Stimulated activated CD8-positive, alpha-beta memory T cell treated with anti-CD3 and anti-CD28 coated beads, Interleukin-7, amount 100 ng/mL, for 48 hours (primary cell): ENCODE measurements at places on chromosomes 7 and 10.

DNA sequence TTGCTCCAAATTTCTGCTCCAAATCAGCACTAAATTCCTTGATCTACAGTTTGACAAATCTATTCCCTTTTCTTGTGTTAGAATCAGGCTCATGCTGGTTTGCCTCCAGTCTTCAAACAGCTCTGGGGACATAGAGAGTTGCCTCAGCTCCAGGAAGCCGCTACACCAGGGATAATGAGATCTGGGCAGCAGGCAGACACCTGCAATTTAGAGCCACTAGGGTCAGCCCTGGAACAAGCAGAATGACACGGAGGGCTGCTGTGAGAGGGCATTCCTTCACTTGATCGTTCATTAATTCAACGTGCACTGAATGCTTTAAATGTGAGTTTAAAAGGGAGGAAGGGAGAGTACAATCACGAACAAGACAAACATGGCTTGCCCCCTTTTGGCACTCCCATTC lies 3.7 kb upstream of the ELMO1 start:
- no peak for DNase-seq

GRCh38 chr10:101224910-101225823 lies 4.1 kb downstream of the LBX1 start:
- no peak for DNase-seq

GRCh38 chr10:32906595-32906994 lies 51.4 kb downstream of the ITGB1 start:
- DNase-seq, result no peak

DNA sequence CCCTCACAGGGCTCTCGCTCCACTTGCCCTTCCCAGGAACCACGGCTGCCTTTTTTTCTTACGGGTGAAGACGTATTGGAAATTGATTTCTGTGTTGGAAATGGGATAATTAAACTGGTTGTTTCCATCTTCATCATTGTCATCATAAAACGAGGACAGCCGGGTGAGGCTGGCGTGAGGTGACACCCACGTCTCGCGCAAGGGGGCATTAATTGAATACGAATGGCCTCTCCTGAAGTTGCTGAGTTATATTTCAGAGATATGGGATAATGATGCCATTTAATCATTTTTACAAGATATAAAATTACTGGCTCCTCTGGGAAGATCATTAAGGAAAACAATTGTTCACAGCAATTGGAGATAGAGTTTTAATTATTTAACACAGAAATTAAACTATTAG lies 18.3 kb upstream of the NKX6-2 start:
- no peak for DNase-seq

DNA sequence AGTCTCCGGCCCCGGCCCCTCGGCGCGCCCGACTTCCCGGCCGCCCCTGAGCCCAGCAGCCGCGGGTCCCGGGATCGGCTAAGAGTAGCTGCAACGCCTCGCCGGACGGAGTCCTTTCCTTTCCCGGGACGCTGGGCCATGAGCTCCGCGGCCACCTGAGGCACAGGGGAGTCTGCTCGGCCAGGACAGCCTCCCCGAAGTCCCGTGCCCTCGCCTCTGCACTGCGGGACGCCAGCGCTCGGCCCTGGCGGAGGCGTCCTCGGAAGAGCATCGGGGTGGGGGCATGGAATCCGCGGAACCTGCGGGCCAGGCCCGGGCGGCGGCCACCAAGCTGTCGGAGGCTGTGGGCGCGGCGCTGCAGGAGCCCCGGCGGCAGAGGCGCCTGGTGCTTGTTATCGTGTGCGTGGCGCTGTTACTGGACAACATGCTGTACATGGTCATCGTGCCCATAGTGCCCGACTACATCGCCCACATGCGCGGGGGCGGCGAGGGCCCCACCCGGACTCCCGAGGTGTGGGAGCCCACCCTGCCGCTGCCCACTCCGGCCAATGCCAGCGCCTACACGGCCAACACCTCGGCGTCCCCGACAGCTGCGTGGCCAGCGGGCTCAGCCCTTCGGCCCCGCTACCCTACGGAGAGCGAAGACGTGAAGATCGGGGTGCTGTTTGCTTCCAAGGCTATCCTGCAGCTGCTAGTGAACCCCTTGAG lies 502 bp downstream of the SLC18A3 start:
- DNase-seq, result no peak

DNA sequence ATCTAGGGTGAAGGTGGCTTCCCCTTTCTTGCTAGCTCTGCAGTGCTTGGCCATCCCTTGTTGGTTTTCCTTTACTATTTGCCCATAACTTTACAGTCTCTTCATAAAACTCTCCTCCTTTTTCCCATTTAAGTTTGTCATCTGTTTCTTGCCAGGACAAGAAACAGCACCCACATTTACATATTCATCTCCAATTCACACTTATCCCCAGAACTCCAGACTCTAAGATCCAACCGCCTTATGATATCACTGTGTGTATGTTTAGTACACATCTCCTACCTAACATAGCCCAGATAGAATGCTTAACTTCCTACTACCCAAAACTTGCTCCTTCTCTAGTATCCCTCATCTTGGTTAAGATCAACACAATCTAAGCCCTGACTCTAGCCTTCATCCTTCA lies 622.2 kb downstream of the KCNMA1 start:
- DNase-seq, result no peak

DNA sequence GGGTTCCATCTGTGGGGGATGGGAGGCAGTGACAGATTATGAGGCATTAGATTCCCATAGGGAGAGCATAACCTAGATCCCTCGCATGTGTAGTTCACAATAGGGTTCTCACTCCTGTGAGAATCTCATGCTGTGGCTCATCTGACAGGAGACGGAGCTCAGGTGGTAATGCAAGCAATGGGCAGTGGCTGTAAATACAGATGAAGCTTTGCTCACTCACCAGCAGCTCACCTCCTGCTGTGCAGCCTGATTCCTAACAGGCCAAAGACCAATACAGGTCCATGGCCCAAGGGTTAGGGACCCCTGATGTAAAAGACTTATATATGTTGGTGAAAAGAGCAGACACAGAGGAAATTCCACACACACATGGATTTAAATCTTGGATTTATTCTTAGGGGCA lies 370.2 kb downstream of the NRG3 start:
- DNase-seq, result no peak

DNA sequence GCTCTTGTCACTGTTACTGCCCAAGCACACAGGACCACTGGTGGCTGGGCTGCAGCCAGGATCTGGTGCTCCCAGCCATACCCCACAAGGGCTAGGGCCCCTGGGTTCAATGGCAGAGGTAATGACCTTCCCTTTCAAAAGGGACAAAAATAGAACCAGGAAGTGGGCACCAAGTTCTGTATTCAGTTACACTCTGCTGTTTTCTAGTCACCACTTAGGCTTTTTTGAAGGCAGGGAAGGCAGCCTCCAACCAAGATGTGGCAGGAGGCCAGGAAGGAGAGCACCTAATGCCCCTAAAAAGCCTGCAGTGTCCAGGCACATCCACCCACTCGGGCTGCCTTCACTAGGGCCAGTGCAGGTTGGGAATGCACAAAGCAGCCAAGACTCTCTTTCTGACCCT lies 47.8 kb downstream of the NOD1 start:
- DNase-seq, result no peak

DNA sequence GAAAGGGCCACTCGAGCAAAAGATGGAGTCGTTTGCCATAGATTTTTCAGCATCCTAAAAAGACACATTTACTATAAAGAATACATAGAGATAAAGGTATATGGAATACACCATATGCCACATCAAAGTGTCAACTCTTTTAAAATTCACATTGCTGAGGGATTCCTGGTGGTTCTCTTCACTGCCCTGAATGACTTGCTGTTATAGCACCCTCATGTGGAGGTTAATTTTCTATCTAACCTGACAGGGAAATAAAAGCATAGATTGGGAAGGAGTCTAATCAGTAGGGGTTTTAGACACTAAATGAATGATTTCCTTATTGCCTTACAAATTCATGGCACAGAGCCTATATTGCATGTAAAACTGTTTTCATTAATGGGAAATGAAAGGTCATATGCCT lies 25.9 kb downstream of the DNAH11 start:
- no peak for DNase-seq

DNA sequence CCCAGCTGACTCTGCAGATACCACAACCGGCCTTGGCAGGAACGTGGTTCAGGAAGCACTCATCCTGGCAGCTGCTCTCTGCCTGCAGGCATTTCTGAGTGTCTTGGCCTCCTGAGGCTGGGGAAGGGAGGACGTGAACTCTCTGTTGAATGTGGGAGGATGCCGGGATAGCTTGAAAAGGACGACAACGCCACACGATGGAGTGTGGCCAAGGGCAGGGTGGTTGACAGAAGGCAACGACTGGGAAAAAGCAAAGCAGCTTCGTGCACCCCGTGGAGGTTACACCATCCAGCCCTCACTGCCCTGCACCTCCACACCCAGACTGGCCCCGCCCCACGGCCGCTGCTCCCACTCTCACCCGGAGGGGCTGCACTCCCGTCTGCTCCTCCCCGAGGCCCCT lies 466.1 kb upstream of the FOXK1 start:
- no peak for DNase-seq

GRCh38 chr7:113625494-113626102 lies 293.2 kb downstream of the PPP1R3A start:
- no peak for DNase-seq

GRCh38 chr10:1483246-1483645 lies 254.1 kb downstream of the ADARB2 start:
- DNase-seq, result no peak

DNA sequence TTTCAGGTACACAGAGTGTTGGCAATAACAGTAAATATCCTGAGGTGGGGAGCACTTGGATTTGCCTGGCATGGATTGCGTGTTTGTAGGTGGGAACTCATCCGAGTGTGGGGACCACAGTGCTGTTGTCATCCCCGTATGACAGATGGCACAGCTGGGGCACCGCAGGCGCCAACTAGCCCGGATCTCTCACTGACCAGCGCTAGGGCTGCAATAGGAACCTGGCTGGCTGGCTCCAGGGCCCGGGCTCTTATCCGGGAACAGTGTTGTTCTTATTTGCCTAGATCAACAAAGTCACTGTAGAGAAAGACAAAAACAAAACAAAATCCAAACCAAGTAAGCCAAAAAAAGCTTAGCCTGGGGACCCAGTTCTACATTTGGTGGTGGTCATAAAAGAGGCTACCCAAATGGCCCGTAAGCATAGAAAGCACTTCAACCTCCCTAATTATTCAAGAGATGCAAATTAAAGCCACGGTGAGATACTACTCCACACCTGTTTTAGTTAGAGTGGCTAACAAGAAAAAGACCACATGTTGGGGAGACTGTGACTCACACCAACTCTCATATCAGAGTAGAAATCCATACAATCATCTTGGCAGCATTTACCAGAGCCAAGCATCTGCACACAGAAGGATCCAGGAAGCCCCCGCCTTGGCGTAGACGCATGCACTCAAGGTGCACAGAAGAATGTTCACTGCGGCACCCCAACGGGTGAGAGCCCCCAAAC lies 27.2 kb upstream of the PFKFB3 start:
- DNase-seq, result no peak

- no peak for DNase-seq
These were observed 637 bp downstream of the SAMD8 start for GRCh38 chr10:75111907-75112679.

DNA sequence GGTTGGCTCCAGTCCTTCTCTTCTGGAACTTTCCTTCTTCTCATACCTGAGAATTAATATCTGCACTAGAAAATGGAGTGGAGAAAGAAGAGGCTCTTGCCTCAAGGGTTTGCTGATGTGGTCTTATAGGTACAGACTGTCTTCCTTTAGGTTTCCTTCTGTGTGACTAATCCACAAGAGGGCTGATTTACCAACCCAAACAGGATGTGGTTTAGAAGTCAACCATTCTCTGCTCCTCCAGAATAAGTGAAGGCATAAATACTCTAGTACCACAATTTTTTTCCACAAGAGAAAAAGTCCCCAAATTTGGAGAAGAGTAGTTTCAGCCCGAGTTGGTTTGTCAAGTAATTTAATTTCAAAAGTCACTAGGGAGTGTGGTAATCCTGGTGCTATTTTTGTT lies 85.8 kb downstream of the NRP1 start:
- DNase-seq, result no peak

DNA sequence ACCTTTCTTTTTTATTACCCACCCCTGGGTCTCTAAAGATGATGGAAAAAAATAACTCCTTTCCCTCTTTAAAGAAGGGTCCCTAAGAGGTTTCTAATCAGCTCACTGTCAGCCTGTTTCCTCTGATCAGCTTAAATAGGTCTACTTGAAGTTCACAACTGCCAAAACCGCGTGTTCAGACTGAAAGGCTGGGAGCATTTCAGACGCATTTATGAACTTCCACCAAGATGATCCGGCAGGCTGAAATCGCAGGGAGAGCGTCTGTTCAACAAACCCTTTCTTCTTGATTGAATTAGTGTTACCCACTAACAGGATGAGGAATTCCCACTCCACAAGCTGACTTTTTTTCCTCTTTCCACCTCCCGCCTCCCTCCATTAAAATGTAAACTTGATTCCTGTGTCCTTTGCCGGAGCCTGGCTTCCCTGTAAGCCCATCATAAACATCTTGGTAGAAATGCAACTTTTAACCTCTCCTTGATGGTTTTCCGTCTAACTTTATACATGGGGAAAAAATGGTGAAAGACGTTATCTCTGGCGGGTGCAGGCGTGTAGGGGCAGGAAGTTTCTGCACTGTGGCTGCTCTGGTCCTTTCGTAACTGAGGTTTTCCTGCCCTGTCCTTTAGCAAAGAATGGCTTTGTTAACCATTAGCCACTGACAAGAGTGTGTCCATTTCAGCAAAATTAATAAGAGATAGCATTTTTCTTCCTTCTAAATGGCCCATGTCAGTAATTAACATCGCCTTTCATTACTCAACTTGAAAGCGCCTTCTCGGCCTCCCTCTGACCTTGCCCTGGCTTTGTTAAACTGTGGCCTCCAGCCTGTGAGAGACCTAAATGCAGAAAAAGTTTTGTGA lies 130.7 kb downstream of the BAMBI start:
- DNase-seq, result no peak

GRCh38 chr10:130108934-130109604 lies 1.6 kb downstream of the C10orf143 start:
- DNase-seq, result no peak

GRCh38 chr10:125006921-125007426 lies 65.1 kb downstream of the ZRANB1 start:
- DNase-seq, result no peak

DNA sequence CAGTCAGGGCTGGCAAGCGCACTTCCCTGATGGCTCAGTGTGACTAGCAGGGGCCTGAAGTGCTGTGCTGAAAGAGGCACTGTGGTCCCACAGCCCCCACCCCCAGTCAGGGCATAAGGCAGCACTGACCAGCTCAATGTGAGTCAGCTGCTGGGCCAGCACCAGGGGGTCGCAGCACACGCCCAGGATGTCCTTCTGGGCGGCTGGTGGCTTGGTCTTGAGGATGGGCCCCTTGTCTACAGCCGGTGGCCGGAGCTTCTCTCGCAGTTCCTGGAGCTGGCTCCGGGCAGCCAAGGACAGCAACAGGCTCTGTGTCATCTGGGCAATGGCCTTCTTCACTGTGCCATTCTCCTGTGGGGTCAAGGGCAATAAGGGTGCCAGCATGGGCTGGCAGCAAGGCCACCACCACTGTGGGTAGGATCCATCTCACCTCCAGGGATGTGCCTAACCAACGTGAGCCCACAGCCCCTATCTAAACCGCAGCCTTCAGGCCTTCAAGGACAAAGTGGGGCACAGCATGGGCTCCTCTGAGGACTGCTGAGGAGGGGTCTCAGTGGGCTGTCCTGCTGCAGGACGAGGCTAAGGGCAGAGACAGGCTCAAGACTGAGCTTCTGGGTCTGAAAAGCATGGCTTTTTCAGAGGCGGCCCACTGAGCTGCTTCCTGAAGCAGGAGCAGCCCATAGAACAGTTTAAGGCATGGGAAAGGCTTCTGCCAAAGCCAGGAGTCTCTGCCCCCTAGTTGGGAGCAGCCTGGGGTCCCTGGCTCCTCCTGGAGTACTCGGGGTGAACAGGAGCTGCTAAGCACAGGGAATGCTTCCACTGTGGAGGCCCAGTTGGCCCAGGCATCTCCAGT lies 62.5 kb downstream of the CSGALNACT2 start:
- no peak for DNase-seq
